ENCODE measurements at places on chromosomes 7 and 10.

GRCh38 chr10:3068201-3068967 is 1.0 kb downstream of the PFKP start:
- peak; percentile 60 for DNase-seq

DNA sequence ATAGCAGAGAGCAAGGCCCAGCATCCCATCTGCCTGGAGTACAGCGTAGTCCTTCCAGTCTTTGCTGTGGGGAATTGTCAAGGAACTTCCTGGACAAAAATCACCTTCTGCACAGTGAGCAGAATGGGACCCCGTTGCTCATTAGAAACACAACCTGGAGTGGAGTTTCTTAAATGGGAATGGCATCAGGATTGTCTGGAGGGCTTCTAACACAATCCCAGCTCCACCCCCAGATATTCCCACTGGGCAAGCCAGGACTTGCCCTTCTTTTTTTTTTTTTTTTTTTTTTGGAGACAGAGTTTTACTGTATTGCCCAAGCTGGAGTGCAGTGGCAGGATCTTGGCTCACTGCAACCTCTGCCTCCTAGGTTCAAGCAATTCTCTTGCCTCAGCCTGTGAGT is 356.4 kb downstream of the GALNT17 start:
- DNase-seq, result no peak

DNA sequence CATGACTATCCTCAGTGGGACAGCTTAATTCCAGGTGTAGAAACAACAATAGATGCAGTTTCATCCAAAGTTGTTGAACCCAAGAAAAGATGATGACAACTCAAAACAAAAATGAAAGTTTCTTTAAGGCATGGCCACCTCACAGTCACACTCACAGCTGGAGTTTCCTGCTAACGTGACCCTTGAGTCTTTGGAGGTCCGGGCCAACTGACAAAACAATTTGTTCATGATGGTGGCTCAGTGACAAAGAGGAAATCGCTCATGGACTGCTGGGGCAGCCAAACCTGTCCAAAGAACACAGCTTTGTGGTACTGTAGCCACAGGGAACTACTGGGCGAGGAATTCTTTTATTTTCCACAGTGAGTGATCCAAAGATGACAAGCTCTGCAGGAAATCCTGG is 96.0 kb upstream of the JCAD start:
- no peak for DNase-seq

DNA sequence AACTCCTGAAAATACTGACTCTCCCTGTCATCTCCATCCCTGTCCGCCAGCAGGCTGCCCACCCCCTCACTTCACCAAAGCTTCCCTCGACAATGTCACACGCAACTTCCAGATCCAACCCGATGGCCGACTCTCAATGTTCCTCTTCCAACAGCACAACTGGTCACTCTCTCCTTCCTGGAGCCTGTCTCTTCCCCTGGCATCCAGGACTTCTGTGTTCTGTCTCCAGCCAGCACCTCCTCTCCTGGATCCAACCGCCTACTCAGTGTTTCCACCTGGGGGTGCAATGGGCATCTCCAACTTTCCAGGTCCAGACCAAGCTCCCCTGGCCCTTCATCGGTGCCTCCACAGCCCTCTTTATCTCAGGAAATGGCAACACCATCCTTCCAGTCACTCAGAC is 8.6 kb downstream of the CPA5 start:
- DNase-seq, result no peak

DNA sequence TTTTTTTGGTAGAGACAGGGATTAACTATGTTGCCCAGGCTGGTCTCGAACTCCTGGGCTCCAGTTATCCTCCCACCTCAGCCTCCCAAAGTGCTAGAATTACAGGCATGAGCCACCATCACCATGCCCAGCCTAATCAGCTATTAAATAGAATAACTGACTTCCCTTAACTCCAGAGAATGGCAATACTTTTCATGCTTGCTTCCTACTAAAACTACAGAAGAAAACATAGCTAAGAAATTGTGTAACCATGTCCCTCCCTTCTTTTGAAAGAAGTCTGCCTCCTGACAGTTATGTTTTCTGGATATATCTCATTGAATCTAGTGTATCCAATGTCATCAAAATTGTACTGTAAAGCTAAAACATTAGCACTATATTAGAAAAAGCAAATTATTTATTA is 95.6 kb downstream of the KMT2C start:
- no peak for DNase-seq

GRCh38 chr7:95376632-95377400 is 19.4 kb downstream of the PON3 start:
- no peak for DNase-seq

DNA sequence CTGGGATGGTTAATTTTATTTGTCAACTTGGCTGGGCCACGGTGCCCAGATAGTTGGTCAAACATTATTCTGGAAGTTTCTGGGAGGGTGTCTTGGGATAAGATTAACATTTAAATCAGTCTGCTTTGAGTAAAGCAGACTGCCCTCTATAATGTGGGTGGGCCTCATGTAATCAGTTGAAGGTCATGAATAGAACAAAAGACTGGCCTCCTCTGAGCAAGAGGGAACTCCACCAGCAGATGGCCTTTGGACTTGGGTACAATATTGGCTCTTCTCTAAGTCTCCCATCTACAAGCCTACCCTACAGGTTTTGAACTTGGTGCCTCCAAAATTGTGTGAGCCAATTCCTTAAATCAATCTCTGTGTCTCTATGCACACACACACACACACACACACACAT is 61.8 kb downstream of the PLXNA4 start:
- no peak for DNase-seq
